ENCODE measurements at places on chromosomes 3 and 15.

GRCh38 chr3:71225951-71226564, 357.5 kb downstream of the FOXP1 start:
- peak overlapping the region; percentile 97 for H3K27ac ChIP-seq
- H3K4me1 ChIP-seq, result peaks cover 74% of the 10 kb centered on the region
- H3K27me3 ChIP-seq, result no peaks in the 10 kb centered on the region
- peak; percentile 21 for DNase-seq

DNA sequence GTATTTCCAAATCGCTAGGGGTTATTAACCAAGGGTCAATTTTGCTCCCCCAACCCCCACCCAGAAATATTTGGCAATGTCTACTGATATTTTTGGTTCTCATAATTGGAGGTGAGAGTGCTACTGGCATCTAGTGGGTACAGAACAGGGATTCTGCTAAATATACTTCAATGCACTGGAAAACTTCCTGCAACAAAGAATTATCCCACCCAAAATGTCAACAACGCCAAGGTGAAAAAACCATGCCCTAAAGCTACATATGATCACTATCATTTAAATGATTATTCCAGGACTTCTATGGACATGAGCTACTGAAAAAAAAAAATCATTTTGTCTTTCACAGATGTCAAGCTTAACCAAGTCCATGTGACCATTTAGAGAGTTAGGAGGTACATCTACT, 867.9 kb downstream of the FHIT start:
- H3K4me3 ChIP-seq, result no peak overlapping the region
- DNase-seq, result no peak
- no peaks in the 10 kb centered on the region for H3K4me1 ChIP-seq
- no peaks in the 10 kb centered on the region for H3K27me3 ChIP-seq
- no peak overlapping the region for H3K27ac ChIP-seq

DNA sequence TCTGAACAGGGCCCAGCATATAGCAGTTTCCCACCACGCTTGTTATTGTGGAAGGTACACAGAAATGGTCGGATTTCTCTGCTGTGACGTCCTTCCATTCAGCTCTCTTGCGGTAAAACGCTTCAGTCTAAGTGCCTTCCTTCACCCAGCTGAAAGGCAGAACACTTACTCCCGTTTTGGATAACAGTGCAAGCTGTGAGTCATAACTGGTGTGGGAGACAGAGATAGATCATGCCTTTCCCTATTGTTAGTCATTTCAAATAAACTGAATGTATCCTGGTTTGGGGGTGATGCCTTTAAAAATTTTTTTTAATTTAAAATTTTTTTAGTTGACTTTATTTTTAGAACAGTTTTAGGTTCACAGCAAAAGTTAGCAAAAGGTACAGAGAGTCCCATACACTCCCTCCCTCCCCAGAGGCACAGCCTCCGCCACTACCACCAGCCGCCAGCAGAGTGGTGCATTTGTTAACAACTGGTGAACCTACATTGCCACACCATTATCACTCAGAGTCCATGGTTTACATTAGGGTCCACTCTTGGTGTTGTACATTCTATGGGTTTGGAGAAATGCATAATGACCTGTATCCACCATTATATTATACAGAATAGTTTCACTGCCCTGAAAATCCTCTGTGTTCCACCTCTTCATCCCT, 94.9 kb upstream of the NSMCE3 start:
- no peak overlapping the region for H3K27ac ChIP-seq
- H3K36me3 ChIP-seq, result no peaks in the 10 kb centered on the region
- no peaks in the 10 kb centered on the region for H3K4me1 ChIP-seq
- no peak for DNase-seq
- peaks cover 4% of the 10 kb centered on the region for H3K27me3 ChIP-seq

DNA sequence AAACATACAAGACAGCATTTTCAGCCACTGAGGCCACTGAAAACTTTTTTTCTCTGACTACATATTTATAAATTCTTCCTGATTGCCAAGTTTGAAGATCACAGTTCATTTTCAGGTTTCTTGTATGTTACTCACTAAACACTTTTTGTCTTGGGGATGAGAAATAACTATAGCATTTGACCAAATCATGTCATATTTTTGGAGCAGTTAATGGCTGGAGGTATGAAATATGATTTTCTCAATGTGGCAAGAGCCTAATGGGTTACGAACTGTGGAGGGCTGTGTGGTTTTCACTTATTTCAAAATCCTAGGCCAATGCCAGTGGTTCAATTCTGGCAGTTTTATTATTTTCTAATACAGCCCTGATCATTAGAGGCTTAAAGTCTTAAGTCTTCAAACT, 64.4 kb downstream of the USP13 start:
- H3K27ac ChIP-seq, result no peak overlapping the region
- H3K4me3 ChIP-seq, result no peak overlapping the region
- DNase-seq, result no peak
- no peaks in the 10 kb centered on the region for H3K4me1 ChIP-seq

DNA sequence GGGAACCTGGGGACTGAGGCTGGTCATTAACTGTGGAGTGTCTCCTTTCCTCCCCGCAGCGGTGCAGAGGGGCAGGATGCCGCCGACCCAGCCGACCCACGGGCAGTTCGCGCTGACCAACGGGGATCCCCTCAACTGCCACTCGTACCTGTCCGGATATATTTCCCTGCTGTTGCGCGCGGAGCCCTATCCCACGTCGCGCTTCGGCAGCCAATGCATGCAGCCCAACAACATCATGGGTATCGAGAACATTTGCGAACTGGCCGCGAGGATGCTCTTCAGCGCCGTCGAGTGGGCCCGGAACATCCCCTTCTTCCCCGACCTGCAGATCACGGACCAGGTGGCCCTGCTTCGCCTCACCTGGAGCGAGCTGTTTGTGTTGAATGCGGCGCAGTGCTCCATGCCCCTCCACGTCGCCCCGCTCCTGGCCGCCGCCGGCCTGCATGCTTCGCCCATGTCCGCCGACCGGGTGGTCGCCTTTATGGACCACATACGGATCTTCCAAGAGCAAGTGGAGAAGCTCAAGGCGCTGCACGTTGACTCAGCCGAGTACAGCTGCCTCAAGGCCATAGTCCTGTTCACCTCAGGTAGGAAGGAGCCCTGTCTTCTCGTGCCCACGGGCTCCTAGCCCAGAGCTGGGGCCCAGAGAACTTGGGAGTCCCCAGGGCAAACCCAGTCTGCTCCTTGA, 3.7 kb downstream of the NR2F2 start:
- no peaks in the 10 kb centered on the region for H3K36me3 ChIP-seq
- no peak overlapping the region for H3K4me3 ChIP-seq
- no peak overlapping the region for H3K27ac ChIP-seq
- H3K4me1 ChIP-seq, result peaks cover 20% of the 10 kb centered on the region
- H3K27me3 ChIP-seq, result peaks cover 54% of the 10 kb centered on the region
- no peak for DNase-seq

DNA sequence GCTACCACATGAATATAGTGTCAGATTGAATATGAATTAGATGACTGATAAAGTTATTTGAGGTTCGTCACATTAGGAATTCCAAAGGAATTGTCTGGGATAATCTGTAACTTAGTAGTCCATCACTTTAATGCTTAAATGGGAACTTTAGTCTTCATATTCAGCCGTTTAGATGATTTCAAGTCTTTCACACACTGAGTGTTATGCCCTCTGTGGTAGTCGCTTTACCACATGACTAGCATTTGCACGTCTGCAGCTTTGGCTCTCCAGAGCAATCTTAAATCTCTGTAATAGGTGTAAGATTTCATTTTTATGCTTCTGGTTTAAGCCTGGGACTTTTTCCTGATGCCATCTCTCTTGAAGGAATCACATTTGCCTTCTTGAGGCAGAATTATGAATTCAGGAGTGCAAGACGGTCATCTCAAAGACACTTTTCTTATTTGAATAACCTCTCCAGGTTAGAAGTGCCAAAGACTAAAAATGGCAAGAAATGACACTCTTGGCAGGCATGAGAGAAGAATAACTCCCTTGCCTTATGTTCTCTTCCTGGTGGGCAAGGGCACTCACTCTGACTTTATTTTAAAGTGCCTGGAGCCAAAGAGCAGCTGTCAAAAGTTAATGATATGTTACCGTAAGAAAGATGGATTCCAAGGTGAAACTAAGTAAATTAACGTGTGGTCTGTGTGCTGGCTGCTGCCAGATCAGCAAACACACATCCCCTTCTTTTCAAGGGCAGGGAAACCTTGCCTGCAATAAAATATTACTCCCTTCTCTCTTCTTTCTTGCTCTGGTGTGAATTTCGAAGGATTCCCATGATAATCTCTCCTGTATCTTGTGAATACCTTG, 153.3 kb downstream of the B3GALNT1 start:
- no peak for DNase-seq
- H3K4me1 ChIP-seq, result no peaks in the 10 kb centered on the region
- no peaks in the 10 kb centered on the region for H3K27me3 ChIP-seq
- no peaks in the 10 kb centered on the region for H3K36me3 ChIP-seq

DNA sequence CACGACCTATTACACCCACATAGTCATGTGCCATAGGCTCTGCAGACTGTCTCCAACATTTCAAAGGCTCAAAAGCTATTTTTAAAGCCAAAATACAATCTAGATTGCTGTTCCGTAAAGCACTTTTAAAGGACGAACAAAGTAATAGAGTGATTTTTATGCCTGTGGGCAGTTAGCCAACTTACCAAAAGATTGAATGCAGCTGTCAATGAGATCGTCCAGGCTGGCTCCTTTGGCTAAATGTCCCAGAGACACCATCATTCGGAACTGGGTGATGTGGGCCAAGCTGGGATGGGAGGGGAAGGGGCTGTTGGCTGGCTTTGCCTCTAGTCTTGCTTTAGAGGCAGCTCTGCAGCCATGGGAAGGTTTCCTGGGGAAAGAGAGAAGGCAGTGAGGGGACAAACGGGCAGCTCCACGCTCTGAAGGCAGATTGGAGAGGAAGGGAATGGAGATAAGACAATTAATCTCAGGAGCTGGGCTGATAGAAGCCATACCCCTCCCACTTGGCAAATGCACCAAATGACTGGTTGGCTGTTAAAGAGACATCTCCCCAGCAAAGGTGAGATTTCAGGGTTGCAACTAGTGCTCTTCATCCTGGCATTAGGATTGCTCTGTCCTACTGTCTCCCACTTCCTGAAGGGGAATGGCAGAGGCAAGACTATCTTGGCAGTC, 4.8 kb downstream of the RASGRP1 start:
- no peak for DNase-seq
- H3K4me3 ChIP-seq, result peak overlapping the region; percentile 13
- no peak overlapping the region for H3K27ac ChIP-seq
- H3K4me1 ChIP-seq, result peaks cover 86% of the 10 kb centered on the region
- H3K27me3 ChIP-seq, result no peaks in the 10 kb centered on the region
- H3K36me3 ChIP-seq, result peaks cover 60% of the 10 kb centered on the region

- peaks cover 78% of the 10 kb centered on the region for H3K36me3 ChIP-seq
- no peak for DNase-seq
- H3K27ac ChIP-seq, result no peak overlapping the region
- no peaks in the 10 kb centered on the region for H3K27me3 ChIP-seq
These were observed 152.0 kb downstream of the VPS13C start for GRCh38 chr15:61908241-61908640.

DNA sequence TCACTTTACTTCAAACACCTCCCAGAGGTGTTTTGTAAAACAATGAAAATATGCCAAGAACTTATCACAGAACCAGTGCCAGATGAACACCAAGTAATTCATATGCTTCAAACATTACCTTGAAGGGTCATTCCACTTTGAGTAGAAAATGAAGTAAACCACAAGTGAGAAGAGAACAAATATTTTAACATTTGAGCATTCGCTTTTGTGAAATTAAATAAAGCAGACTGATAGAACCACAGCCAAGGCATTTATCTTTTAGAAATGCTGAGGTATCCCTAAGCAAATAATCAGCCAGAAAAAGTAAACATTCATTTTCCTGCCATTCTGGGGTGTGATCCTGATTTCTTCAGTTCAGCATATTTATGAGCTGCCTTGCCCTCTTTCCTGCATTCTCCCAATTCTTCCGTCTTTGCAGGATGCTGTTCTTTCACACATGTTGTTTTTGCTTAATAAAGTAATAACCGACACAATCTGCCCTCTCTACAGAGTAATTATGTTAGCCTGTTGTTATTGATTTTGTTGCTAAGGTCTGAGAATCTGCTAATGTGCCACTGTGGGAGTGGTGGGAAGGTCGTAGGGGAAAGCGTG, 235.6 kb upstream of the TGFBR2 start:
- no peak overlapping the region for H3K4me3 ChIP-seq
- H3K27me3 ChIP-seq, result peaks cover 8% of the 10 kb centered on the region
- H3K4me1 ChIP-seq, result no peaks in the 10 kb centered on the region
- DNase-seq, result no peak

- H3K27ac ChIP-seq, result no peak overlapping the region
- no peaks in the 10 kb centered on the region for H3K4me1 ChIP-seq
- no peak for DNase-seq
- H3K36me3 ChIP-seq, result no peaks in the 10 kb centered on the region
- H3K4me3 ChIP-seq, result no peak overlapping the region
These were observed 29.5 kb downstream of the GALNT15 start for GRCh38 chr3:16203671-16204629.

- no peaks in the 10 kb centered on the region for H3K4me1 ChIP-seq
- no peak for DNase-seq
- no peaks in the 10 kb centered on the region for H3K27me3 ChIP-seq
These were observed 172.9 kb upstream of the SLC2A2 start for GRCh38 chr3:171199473-171199829.

DNA sequence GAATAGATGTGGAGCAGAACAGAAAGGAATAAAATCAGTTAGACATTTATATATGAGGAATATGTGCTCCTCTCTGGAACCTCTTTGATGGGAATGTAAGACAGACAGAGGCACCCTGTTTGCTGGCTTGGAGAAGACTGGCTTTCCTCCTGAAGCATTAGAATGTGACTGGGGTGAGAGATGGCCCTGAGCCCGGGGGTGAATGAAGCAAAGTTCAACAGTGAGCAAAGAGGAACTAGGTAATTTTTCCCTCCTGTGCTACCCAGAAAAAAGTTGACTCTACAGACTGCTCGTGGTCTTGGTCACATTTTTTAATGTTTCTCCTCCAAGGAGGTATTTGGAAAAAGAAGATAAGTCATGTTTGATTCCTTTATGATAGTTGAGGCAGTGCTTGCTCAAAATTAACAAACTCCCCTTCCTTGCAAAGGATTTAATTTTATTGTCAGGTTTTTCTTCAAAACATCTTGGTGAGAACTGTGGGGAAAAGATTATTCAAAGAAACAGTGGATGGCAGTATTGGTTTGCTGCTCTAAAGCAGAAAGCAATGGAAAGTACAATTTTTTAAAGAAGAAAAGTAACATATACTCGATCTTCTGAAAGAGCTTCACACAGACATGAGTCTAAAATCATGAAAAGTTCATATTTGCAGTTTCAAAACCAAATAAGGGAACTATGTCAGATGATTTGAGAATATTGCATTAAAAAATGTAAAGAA, 370.4 kb upstream of the CDIN1 start:
- no peaks in the 10 kb centered on the region for H3K4me1 ChIP-seq
- H3K27me3 ChIP-seq, result no peaks in the 10 kb centered on the region
- no peak overlapping the region for H3K4me3 ChIP-seq

DNA sequence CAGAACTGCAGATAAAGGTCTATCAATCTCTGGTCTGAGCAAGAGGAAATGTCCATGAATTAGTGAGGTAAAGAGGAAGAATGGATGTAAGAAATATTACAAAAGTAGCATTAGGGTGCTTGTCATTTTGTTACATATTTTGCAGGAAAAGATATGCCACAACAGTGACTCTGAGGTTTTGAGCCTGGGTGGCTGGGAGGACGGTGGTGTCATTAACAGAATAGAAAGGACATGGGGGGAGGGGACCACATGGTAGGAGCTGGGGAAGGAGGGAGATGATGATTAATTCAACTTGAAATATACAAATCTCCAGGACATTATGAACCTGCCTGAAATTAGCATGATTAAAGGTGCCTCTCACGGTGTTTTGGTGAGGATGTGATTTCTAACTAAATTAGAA, 245.5 kb upstream of the MDFIC2 start:
- H3K27me3 ChIP-seq, result peaks cover 2% of the 10 kb centered on the region
- no peak overlapping the region for H3K27ac ChIP-seq
- H3K36me3 ChIP-seq, result no peaks in the 10 kb centered on the region
- no peak for DNase-seq
- peaks cover 4% of the 10 kb centered on the region for H3K4me1 ChIP-seq
